ENCODE measurements at places on chromosomes 11 and 22.
A peak's percentile ranks its signal among the peaks of the same experiment; 100 is the strongest.

- no peak for DNase-seq
These were observed 1.5 kb downstream of the RPS6KA4 start for GRCh38 chr11:64360448-64360921.

DNA sequence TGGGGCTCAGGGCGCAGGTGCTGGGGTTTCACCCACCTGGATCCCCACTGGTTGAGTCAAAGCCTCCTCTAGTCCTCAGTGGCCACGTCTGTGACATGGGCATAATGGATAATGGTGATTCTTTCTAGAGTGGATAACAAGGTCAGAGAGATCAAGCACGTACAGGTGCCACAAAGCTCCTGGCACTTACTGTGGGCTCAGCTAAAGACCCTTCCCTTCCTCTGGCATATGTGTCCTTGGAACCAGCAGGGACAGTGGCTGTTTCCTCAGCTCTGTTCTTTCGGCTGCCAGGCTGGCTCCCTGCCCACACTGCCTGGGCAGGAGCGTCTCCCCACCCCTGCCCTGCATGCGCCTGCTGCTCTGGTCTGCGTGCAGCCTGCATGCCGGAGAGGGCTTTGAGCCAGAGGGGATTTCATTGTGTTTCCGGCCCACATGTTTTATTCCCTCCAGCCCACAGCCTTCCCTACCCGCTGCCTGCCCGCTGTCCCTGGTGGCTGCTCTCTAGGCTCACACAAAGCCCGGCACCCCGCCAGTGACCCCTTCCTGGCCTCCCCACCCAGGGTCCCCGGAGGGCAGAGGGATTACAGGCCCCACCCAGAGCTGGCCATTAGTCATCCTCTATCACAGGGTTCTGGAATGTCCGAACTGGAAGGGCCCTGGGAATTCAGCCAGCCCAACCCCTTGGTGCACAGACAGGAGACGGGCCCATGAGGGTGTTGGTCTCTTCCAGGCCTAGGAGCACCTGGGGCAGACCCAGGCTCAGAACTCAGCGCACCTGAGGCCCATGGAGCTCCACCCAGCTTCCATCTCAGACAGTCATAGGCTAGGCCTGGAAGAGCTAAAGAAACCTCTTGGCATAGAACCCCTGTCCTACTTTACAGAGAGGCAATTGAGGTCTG is 55.3 kb upstream of the GCAT start:
- DNase-seq: peak; percentile 56

DNA sequence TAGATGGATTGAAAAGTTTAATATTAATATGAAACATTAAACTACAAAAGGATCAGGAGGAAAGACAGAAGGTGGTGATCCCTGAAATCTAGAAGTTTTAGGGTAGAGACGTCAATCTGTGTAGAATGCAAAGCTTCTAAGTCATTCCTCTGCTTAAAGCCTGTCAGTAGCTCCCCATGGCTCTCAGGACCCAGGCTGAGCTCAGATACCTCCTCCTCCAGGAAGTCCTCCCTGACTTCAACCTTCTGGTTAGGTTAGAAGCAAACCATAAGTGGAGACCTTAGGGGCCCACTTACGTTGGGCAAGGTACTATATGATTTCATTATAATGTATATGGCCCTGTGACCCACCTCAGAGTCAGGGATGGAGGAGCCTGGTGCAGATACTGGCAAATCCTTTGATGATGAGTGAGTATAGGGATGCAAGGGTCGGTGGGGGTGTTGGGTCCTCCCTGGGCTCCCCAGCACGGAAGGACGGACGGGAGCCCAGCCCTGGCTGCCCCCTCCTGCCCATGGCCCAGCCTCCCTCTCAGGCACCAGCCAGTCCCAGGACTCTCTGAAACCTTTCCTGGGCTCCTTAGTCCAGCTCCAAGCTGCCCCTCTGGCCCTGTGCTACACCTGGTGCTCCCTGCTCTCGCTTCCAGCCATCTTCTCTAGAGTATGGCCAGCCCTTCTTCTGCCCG is 3.2 kb upstream of the PPP6R3 start:
- no peak for DNase-seq

GRCh38 chr11:9759519-9760192 is 95.8 kb downstream of the SWAP70 start:
- DNase-seq: peak; percentile 94

Data from fibroblast of skin of left biceps (primary cell).